IMR-90 (cell line): ENCODE measurements at places on chromosomes 1 and 21.

- no peak for DNase-seq
Measured at GRCh38 chr1:23722652-23723051, 20.6 kb upstream of the ELOA start.

GRCh38 chr1:228472655-228473054, 14.5 kb upstream of the RNF187 start:
- peak; percentile 56 for DNase-seq

DNA sequence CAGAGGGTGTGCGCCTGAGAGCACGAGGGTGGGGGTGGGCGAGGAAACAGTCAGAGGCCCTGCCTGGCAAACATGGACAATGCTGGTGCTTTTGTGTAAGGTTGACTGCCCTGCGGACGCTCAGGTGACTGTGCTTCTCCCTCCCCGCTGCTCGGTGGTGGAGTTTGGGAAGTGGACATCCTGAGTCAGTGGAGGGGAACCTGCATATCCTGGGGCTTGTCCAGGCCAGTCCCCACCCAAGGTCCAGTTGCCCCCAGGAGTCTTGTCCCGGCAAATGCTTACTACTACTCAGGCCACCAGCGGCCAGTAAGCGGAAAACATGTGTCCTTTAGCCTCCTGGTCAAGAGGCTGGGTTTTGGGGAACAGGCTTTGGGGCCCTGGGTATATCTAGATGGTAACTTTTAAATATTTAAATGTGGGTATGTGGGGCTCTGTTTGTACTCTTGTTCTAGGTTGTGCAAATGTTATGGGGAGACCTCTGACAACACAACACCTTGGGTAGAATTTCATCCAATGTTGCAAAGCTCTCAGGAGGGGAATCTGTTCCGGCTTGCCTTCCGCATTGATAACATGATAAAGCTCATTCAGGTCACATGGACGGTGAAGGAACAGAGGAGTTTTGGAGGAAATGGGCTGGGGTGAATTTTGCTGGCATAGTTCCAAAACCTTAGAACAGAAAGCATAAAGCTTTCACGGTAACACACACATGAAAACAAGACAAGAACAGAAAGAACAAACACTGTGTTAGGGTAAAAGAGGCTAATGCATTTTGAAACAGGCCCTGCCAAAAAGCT, 364.9 kb downstream of the PRDM2 start:
- DNase-seq = no peak

DNA sequence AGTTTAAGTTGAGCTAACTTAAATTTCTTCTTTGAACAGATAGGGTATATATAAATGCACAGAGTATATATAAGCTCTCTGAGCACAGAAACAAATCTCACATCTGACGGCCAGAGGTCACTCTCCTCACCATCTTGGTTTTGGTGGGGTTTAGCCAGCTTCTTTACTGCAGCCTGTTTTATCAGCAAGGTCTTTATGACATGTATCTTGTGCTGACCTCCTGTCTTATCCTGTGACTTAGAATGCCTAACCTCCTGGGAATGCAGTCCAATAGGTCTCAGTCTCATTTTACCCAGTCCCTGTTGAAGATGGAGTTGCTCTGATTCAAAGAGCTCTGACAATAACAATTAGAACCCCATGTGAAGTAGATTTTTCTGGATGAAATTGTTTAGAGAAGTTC, 1.6 kb upstream of the MOV10 start:
- DNase-seq = no peak
